ENCODE measurements at places on chromosomes 1 and 21. TPM values are rescaled to one million over a fixed set of nuclear protein-coding genes. Genes with fewer than 3 reads are reported as not detected.

Gene PGBD2
- 6.1 TPM for polyA plus RNA-seq

Gene KRTAP12-3
- polyA plus RNA-seq = not detected

Gene BCL2L15
- 0.70 TPM for polyA plus RNA-seq

Gene RWDD3
- 30.5 TPM for polyA plus RNA-seq

Gene CC2D1B
- 18.5 TPM for polyA plus RNA-seq

Gene CFHR1
- 0.30 TPM for polyA plus RNA-seq

Gene FMN2
- polyA plus RNA-seq = 0.57 TPM

Gene DMAP1
- polyA plus RNA-seq = 36.6 TPM

Gene RPL11
- 2,591 TPM for polyA plus RNA-seq

Gene F5
- 0.21 TPM for polyA plus RNA-seq

Gene MANEAL
- 2.7 TPM for polyA plus RNA-seq

Gene PRDM16
- 1.1 TPM for polyA plus RNA-seq

Gene GNG12
- polyA plus RNA-seq = 45.1 TPM

Gene PTPRF
- polyA plus RNA-seq = 15.9 TPM

Gene SLFNL1
- 0.68 TPM for polyA plus RNA-seq

DNA sequence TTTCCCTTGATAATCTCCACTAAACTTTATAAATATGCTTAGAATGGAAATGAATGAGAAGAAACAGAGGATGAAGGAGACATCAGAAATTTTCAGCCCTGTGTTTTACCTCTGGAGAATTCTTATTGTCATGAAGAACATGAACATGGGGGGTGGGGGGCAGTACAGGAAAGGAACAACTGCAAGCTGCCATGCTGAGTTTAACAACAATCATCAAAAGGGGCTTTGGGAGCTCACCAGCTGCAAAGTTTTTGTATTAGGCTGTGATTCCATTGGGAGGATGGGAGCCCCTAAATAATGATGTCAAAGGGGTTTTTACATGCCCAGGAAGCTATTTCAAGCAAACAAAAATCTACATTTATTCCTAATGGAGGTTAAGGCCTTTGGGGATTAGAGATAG is 103.3 kb downstream of the AKT3 start:
- no peak for DNase-seq

- DNase-seq = no peak
Observed at GRCh38 chr1:178510155-178510554, 2.8 kb upstream of the TEX35 start.

- DNase-seq = no peak
Observed at GRCh38 chr1:150567341-150567716, 12.1 kb downstream of the MCL1 start.

- DNase-seq = no peak
Observed at GRCh38 chr1:29523136-29523535, 286.8 kb downstream of the PTPRU start.

GRCh38 chr1:8455700-8456307 is 137.9 kb downstream of the SLC45A1 start:
- DNase-seq = peak; percentile 39

- DNase-seq = no peak
Observed at GRCh38 chr1:248892590-248892989, 13.4 kb upstream of the PGBD2 start.

DNA sequence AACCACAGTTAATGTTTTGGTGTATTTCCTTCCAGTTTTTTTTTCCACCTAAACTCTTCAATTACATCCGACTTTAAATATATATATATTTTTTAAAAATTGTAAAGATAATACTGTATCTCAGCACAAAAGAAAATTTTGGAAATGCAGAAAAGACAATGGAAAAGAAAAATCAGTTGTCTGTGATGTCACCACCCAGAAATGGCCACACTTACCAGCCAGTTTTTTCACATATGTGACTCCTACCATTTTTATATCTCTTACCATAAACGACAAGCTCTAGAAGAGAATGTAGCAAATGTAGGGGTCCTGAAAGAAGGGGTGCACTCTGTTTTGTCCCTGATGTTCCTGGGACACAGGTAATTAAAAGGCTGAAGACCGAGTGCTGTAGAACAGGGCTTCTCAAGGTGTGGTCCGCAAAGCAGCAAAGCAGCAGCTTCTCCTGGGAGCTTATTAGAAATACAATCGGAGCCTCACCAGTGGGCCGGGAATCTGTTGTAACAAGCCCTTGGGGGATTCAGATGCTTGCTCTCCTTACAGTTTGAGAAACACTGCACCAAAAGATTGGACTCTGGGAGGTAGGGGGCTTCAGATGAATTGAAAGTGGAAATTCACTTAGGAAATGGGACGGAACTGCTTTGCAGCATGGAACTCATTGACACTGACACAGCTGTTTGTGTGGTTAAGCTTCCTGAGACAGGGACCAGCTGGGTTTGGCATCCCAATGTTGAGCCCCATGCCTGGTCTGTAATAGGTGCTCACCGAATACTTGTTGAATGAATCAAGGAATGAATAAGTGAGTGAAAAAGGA is 44.1 kb downstream of the ALPL start:
- DNase-seq = no peak

DNA sequence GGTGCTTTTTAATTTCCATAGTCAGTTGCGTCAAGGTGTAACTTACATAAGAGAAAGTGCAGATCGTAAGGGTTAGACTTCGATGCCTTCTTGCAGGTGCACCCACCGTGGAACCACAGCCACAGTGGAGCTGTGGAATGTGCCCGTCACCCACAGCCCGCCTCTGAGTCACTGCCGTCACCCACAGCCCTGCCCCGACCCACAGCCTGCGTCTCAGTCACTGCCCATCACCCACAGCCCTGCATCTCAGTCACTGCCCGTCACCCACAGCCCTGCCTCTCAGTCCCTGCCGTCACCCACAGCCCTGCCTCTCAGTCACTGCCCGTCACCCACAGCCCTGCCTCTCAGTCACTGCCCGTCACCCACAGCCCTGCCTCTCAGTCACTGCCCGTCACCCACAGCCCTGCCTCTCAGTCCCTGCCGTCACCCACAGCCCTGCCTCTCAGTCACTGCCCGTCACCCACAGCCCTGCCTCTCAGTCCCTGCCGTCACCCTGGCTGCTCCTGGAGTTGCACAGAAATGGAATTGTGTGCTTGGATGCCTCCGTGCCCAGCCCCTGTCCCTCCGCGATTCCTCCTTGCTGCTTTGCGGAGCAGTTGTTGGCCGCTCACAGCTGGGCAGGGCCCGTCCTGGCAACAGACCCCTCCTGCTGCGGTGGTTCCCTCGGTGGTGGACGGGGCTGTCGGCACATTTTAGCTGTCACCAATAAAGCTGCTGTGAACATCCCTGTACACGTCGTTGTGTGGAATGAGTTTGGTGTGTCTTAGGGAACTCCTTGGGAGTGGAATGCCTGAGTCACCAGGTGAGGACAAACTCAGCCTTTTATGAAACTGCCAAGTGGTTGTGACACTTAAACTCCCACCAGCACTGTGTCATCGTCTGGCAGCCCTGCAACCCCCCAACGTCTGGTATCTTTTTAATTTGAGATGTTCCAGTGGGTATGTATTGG is 44.9 kb upstream of the COL6A2 start:
- DNase-seq = peak; percentile 84

DNA sequence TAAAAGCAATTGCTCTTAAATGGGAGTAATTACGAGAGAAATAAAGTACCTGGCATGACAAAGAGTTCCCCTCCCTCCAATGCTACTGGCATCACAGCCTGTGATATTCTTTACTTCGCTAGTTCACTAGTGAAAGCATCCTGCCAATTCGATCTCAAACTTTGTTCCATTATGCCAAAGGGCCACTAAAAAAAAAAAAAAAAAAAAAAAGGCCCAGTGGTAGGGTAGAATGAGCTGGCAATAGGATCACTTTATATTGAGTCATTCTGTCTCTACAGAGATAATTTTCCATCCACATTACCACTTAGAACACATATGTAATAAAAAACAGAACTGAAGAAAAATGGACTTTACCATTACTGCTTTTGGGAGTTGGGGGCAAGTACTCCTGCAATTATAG is 11.2 kb downstream of the PUM1 start:
- no peak for DNase-seq

- DNase-seq = no peak
Observed at GRCh38 chr1:202187041-202187671, 6.4 kb upstream of the LGR6 start.

- no peak for DNase-seq
Observed at GRCh38 chr1:29811727-29812407, 575.5 kb downstream of the PTPRU start.

- DNase-seq = no peak
Observed at GRCh38 chr1:116492358-116492811, 78.4 kb downstream of the CD58 start.

- DNase-seq = no peak
Observed at GRCh38 chr1:228402641-228403025, 4.0 kb downstream of the TRIM11 start.

DNA sequence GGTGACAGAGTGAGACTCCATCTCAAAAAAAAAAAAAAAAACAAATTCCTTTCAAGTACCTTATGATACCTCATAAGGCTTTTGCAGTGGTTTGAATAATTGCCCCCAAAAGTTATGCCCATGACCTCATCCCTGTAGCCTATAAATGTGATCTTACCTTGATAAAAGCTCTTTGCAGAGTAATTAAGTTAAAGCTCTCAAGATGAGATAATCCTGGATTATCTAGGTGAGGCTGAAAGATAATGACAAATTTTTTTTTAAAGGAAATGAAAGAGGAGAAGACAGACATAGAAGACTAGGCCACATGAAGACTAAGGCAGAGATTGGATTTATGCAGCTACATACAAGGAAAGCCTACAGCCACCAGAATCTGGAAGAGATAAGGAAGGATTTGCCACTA is 20.7 kb upstream of the EDEM3 start:
- DNase-seq = no peak

GRCh38 chr1:246724731-246725095 is 504 bp downstream of the SCCPDH start:
- DNase-seq = peak; percentile 55

DNA sequence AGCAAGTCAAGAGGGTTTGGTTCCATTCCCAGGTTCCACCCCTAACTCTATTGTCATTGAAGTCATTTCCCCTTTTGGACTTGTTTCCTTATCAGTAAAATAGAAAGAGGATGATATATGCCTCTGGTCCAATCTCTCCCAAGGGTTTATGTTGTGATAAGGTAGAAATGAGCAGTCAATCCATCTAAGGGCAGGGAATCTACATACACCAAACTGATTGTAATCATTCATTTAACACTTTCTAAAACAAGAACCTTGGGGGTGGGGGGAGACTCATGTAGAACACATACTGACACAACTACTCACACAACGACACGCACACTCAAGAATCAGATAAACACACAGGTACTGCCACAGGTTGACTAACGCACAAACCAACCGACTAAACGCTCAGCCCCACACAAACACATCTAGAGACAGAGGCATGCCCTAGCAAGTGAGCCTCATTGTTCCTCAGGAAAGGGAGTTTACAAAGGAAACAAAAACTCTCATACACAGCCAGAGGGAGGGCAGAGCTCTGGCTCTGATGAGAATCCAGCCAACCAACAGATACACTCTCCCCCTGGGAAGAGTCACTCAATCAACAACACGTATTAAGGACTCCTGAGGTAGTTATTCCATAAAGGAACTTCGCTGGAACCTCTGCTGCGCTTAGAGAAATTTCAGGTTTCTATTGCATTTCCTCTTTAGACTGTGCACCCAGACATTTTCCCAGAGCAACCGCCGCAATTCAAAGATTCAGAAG is 1.0 kb downstream of the F11R start:
- DNase-seq = no peak

GRCh38 chr1:6580119-6580592 is 362 bp downstream of the ZBTB48 start:
- no peak for DNase-seq

DNA sequence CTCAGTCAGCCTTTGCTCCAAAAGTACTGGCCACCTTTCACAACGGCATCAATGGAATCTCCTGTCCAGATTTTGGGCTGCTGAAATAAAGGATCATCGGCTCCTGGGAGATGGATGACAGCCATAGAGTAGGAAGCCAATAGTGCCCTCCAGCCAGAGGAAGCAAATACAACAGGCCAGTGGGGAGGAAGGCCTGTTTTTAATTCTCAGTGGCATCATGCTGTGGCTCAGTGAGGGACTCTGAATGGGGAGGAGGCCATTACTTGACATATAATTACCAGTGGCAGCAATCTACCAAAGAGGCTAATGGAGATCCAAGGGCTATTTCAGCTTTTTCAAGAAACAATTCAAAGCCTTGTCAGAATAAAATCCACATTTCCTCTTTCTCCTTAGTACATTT is 26.7 kb downstream of the COLGALT2 start:
- no peak for DNase-seq

DNA sequence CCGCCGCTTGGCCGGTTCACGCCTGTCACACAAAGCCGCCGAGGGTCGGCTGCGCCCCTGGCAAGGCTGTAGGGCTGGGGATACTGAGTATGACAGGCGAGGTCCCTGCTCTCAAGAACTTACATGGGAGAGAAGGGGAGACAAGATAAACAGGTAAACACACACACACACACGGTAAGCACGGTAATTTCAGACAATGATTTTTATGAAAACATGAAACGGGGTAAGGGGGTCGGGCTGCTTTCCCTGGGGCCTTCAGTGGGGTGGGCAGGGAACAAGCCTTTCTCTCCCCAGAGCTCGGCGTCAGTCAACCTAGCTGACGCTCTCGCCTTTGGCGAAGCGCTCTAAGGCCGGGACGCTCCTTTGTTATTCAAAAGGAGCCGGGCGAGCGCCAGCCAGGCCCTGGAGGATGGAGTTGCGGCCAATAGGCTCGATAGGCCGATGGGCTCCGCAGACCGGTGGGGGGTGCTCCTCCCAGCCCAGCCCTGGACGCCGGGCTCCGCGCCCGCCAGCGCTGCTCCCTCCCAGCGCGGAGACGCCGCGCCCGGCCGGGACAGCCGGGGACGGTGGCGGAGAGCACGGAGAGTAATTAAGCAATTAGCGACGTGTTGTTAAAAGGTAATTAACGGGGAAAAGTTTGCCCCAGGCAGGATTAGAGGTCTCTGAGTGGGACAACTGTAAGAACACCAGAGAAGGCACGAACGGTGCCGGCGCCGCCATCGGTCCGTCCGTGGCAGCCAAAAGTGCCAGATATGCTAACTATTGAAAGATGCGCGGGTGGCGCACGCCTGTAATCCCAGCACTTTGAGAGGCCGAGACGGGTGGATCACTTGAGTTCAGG is 950 bp upstream of the INKA2 start:
- peak; percentile 48 for DNase-seq

- no peak for DNase-seq
Observed at GRCh38 chr1:169327875-169328274, 39.7 kb downstream of the NME7 start.

GRCh38 chr1:86714159-86714558 is 9.8 kb downstream of the SH3GLB1 start:
- no peak for DNase-seq

- no peak for DNase-seq
Observed at GRCh38 chr1:118266436-118266835, 81.4 kb upstream of the SPAG17 start.

DNA sequence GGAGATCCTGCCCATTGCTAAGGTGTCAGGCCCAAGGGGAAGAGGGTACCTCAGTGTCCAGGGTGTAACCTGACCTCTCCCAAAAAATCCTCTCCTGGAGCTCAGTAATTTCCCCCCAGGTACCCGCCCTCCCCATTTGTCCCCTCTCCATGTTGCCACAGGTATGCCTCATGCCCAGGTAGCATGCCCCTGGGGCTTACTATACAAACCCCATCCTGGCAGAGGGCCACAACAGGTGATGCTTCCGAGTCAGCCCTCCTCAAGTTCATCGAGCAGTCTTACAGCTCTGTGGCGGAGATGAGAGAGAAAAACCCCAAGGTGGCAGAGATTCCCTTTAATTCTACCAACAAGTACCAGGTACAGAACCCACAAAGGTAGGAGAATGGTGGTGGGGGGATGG is 15.7 kb downstream of the ATP1A4 start:
- DNase-seq = no peak

GRCh38 chr1:162008799-162009198 is 14.9 kb downstream of the OLFML2B start:
- no peak for DNase-seq

Measured in muscle of back (tissue), 13 donors.